Sigmoid colon (tissue), 7 donors: ENCODE measurements at places on chromosomes 3 and 15. TPM values are rescaled to one million over a fixed set of nuclear protein-coding genes. Genes with fewer than 3 reads are reported as not detected.
A peak's percentile ranks its signal among the peaks of the same experiment; 100 is the strongest.

Gene TARS3
- 23.2 TPM for total RNA-seq

DNA sequence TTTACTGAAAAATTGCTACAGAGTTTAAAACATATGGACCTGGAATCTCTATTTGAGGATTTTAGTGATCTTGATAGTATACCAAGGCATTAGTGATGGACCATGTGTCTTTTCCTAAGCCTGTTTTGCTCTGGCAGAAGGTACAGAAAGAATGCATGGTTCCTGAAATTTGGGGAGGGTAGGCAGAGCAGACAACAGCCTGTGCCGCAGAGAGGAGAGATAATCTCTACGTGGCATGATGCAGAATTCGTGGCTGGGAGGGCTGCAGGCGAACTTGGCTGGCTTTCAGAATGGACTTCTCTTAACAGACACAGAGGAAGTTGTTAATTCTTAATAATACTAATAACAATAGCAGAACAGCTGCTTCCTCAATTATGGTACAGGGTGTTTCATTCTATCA is 137.5 kb upstream of the FOXB1 start:
- no peak for DNase-seq

GRCh38 chr15:35397027-35397426 is 148.9 kb downstream of the DPH6 start:
- DNase-seq = no peak

DNA sequence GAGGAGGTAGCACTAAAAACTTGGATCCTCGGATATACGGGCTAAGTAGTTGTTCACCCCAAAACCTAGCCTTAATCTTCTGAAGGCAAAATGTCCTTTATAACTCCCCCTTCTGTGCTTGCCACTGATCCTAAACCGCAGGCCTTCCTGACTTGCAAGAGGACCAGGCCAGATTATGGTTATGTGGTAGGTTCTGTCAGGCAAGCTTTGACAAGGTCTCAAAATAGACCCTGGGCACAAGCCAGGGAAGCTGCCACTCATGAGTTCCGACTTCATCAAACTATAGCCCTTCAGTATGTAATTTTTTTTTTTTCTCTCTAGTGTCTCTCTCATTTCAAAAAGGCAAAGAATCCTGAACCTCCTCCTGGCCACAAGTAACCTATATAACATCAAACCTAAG is 3.2 kb downstream of the LRRFIP2 start:
- no peak for DNase-seq

- DNase-seq = peak; percentile 22
Measured at GRCh38 chr15:77025941-77026411, 31.1 kb downstream of the PSTPIP1 start.
